ENCODE measurements at places on chromosomes 13 and 19. TPM values are rescaled to one million over a fixed set of nuclear protein-coding genes. Genes with fewer than 3 reads are reported as not detected.

The SMIM17 gene
- total RNA-seq, result 0.26 TPM

The ZNF528 gene
- 11.9 TPM for total RNA-seq

The PEG3 gene
- 0.79 TPM for total RNA-seq

The COL4A1 gene
- total RNA-seq, result 350 TPM

The ZNF112 gene
- 9.1 TPM for total RNA-seq

The PGLYRP1 gene
- total RNA-seq, result not detected

The GRIK5 gene
- 5.7 TPM for total RNA-seq

The CBY2 gene
- total RNA-seq, result not detected

The C2CD4C gene
- total RNA-seq, result 0.20 TPM

The SLC25A41 gene
- total RNA-seq, result 0.07 TPM

The NEK5 gene
- 0.07 TPM for total RNA-seq

The C5AR1 gene
- total RNA-seq, result not detected

The STARD13 gene
- total RNA-seq, result 32.5 TPM

The THSD1 gene
- 28.1 TPM for total RNA-seq

The S1PR5 gene
- total RNA-seq, result not detected

The ZNF749 gene
- 14.9 TPM for total RNA-seq

The IL11 gene
- total RNA-seq, result not detected

The ZGLP1 gene
- total RNA-seq, result 0.56 TPM

The COL5A3 gene
- not detected for total RNA-seq

The DLEU7 gene
- total RNA-seq, result not detected

The FUT6 gene
- total RNA-seq, result not detected

The ZNF415 gene
- total RNA-seq, result 0.86 TPM

The UBL5 gene
- total RNA-seq, result 121 TPM

The LGALS14 gene
- not detected for total RNA-seq

The ADPRHL1 gene
- total RNA-seq, result 0.32 TPM

The SDHAF1 gene
- 7.4 TPM for total RNA-seq

The LIG4 gene
- 13.1 TPM for total RNA-seq
